ENCODE measurements at places on chromosomes 3 and 15. TPM values are rescaled to one million over a fixed set of nuclear protein-coding genes. Genes with fewer than 3 reads are reported as not detected.

GOLGA8N gene
- 1.9 TPM for total RNA-seq

CYP19A1 gene
- total RNA-seq: not detected

LMAN1L gene
- not detected for total RNA-seq

GP9 gene
- not detected for total RNA-seq

IL16 gene
- not detected for total RNA-seq

SELENOT gene
- 103 TPM for total RNA-seq

SYNPR gene
- total RNA-seq: not detected

CD276 gene
- total RNA-seq: 202 TPM

GOLGA6B gene
- not detected for total RNA-seq

SI gene
- not detected for total RNA-seq

KCNMB2 gene
- total RNA-seq: 0.13 TPM

SLC38A3 gene
- total RNA-seq: 0.51 TPM

MYLK gene
- total RNA-seq: 155 TPM

LRRIQ4 gene
- not detected for total RNA-seq

SH3GL3 gene
- 0.38 TPM for total RNA-seq

PCOLCE2 gene
- 2.9 TPM for total RNA-seq

PAQR9 gene
- total RNA-seq: not detected

TNFAIP8L3 gene
- total RNA-seq: 0.98 TPM

COL7A1 gene
- total RNA-seq: 122 TPM

UBE3A gene
- 31.9 TPM for total RNA-seq

TADA3 gene
- 108 TPM for total RNA-seq

TLE3 gene
- total RNA-seq: 41.4 TPM

CACNA2D3 gene
- total RNA-seq: 0.13 TPM

PLSCR2 gene
- not detected for total RNA-seq

ANKRD63 gene
- total RNA-seq: not detected

FANCD2 gene
- total RNA-seq: 33.1 TPM

VIPR1 gene
- total RNA-seq: not detected

TRPM1 gene
- total RNA-seq: not detected

ZDHHC3 gene
- 87.6 TPM for total RNA-seq

MYH15 gene
- total RNA-seq: under 0.01 TPM

PLS1 gene
- total RNA-seq: 10.8 TPM

GLCE gene
- 14.2 TPM for total RNA-seq

GRK7 gene
- not detected for total RNA-seq

CTXND1 gene
- total RNA-seq: not detected

GOLGA8T gene
- not detected for total RNA-seq

MAP6D1 gene
- 2.0 TPM for total RNA-seq

CEMIP gene
- 0.51 TPM for total RNA-seq

SCN5A gene
- 0.76 TPM for total RNA-seq

ITGB5 gene
- 216 TPM for total RNA-seq

GCNT3 gene
- 1.6 TPM for total RNA-seq

CADM2 gene
- not detected for total RNA-seq

TRH gene
- total RNA-seq: not detected

TRIM42 gene
- not detected for total RNA-seq

TEX55 gene
- total RNA-seq: not detected

SEMA3G gene
- total RNA-seq: not detected

PRR20G gene
- total RNA-seq: not detected

CPNE9 gene
- not detected for total RNA-seq

Measured in mesangial cell (primary cell).